ENCODE measurements at places on chromosomes 4 and X. TPM values are rescaled to one million over a fixed set of nuclear protein-coding genes. Genes with fewer than 3 reads are reported as not detected.

The ABCG2 gene
- total RNA-seq: 6.3 TPM

The CT47A1 gene
- not detected for total RNA-seq

The ALPK1 gene
- 49.1 TPM for total RNA-seq

The PPEF2 gene
- not detected for total RNA-seq

The PPP1R2C gene
- not detected for total RNA-seq

The CITED1 gene
- not detected for total RNA-seq

DNA sequence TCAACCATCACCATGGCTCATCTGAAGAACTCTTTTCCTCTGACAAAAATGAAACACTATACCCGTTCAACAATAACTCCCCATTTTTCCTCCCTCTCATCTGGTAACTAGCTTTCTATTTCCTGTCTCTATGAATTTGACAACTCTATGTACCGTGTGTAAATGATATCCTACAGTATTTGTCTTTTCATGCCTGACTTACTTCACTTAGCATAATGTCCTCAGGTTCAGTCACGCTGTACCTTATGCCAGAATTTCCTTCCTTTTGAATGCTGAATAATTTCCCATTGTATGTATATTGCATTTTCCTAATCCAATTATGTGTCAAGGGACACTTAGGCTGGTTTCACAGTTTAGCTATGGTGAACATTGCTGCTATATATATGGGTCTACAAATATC is 18.2 kb downstream of the MAGEA9 start:
- DNase-seq: no peak

- DNase-seq: no peak
Observed at GRCh38 chr4:125368671-125369081, 53.9 kb downstream of the FAT4 start.

- DNase-seq: no peak
Observed at GRCh38 chrX:74383611-74384010, 37.7 kb upstream of the SLC16A2 start.

- DNase-seq: no peak
Observed at GRCh38 chrX:139506333-139506732, 24.2 kb upstream of the F9 start.

DNA sequence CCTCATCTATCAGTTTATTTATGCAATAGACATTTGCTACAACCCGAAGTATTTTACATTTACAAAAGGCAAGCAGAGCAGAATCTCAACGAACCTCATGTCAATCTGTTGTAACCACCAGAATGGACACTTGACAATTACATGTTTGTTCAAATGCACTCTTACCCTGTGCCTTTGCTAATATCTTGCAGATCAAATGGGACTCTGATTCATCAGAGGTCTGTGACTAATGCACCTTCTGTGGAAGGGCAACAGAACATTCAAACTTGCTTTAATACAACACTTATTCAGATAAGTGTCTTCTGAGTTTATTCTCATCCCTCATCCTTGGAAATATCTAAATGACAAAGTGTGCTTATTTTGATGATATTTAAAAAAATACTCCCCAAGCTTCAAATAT is 644.7 kb upstream of the PCDH10 start:
- no peak for DNase-seq

- DNase-seq: no peak
Observed at GRCh38 chrX:20248592-20249192, 18.0 kb downstream of the RPS6KA3 start.

DNA sequence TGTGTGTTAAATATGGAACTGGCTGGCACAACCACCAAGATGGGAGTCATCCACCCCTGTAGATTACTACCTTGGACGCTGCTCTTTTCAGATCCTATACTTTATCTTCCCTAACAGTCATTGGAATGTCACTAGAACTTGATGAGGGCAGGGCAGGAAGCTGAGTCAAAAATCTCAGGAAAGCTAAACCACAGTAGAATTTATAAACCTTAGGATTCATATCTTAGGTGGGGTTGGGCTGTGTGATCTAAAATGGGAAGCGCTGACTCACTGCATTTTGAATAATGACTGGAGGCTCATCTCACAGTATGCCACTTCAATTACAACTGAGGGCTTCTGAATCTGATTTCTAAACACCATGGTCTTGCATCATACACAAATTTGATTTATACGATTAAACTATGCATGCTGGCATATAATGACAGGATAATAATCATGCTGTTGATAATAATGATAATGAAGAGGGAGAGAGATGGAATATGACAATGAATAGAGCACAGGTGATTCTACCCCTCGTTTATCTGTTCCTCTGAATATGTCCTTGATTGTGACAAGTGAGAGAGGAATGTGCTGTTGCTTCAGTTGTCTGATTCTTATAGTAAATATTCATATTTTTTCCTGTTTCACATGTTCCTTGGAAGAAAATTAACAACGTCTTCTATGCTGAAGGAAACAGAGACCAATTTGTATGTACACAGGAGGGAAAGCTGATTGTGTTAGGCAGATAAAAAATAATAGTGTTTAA is 270.3 kb upstream of the HS3ST1 start:
- DNase-seq: no peak

DNA sequence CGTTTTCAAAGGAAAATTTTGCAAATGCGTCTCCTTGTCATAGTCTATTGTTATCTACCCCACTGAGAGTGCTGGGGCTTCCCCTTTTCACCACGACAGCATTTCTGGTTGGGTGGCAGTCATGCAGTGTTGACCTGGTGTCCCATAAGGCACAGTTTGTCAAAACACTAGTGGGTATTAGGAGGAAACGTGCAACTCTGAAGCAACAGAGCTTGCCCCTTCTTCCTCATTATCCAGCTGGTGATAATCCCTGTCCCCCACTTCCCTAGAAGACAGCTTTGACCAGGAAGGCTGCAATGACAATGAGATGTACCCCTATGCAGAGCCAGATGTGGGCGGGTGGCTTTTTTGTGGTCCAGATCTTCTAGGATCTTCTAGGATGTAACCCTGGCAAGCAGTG is 1.8 kb downstream of the TBC1D1 start:
- no peak for DNase-seq

DNA sequence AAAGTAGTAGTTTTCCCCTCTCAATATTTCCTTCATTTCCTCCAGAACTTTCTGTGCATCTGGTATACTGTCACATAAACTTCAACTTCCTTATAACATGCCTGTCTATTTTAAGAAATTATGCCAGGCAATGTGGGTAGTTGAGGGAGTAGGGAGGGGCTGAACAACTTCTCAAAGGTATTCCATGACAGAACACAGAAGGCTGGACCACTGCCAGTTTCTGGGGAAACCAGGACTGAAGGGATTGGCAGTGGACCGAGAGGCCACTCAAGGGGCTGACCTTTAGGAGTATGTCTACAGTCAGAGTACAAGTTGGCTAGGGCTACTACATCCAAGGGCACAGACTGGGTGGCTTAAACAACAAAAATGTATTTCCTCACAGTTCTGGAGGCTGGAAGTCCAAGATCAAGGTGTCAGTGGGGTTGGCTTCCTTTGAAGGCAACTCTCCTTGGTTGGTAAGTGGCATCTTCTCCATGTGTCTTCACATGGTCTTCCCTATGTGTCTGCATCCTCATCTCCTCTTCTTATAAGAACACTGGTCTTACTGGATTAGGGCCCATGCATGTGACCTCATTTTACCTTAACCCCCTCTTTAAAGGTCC is 6.9 kb downstream of the SH3RF1 start:
- no peak for DNase-seq

- DNase-seq: no peak
Observed at GRCh38 chr4:20254511-20255250, 3.0 kb downstream of the SLIT2 start.

DNA sequence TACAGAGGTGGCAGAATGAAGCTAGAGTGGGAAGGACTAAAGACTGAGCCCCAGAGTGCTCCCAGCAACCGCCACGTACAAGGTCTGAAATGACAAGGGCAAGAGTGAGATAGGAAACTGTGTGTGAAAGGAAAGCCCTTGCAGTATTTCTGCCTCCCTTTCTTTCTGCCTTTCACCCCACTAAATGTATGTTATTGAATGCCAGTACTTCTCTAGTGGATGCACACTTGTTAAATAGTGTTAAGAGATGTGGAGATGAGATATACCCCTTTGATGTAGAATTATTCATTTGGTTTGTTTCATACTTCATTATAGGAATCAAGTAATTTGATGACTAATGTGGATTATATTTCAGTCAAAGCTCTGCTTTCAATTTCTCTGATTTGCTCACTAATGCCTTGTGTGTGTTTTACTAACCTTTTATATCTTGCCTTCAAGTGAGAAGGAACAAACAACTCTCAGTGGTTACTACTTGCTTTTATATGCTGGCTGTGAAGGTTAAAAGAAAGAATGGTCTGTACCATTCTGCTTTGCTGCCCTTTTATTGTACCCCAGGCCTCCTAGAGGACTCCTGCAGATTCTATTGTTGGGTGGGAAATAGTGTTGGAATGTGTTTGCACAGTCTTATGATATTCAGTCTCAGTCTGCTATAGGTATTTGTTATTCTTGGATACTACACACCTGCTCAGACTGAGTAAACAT is 8.0 kb upstream of the ANXA3 start:
- no peak for DNase-seq

DNA sequence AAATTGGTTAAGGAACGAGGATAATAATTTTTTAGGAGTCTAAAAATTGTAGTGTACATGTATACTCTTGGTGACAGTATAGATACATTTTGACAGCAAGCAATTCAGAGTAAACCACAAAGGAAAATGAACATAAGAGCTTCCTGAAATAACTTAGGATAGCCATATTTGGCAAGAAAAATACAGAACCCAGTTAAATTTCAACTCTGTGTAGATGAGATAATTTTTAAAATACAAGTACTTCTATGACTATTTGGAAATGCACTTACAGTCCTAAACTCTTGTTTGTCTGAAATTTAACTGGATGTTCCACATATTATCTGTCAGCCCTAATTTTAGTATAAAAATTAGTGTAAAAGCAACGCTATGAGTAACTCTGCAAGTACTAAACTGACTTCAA is 124.4 kb upstream of the PCDH18 start:
- DNase-seq: no peak

GRCh38 chrX:123481913-123482851 is 250.7 kb downstream of the THOC2 start:
- DNase-seq: no peak

GRCh38 chr4:183848805-183849204 is 56.3 kb upstream of the STOX2 start:
- no peak for DNase-seq

- peak; percentile 2 for DNase-seq
Observed at GRCh38 chr4:5435201-5435600, 273.2 kb downstream of the EVC2 start.
